Fibroblast of lung (primary cell): ENCODE measurements at places on chromosomes 1 and 21. TPM values are rescaled to one million over a fixed set of nuclear protein-coding genes. Genes with fewer than 3 reads are reported as not detected.

The LRRC38 gene
- total RNA-seq = not detected in 2 replicates

The KIAA0040 gene
- total RNA-seq = under 0.01 and 0.17 TPM in 2 replicates

The PROK1 gene
- total RNA-seq = not detected in 2 replicates

The GUCA2A gene
- not detected in 2 replicates for total RNA-seq

The ADCY10 gene
- total RNA-seq = under 0.01 and 0.17 TPM in 2 replicates

The FMO5 gene
- total RNA-seq = 1.3 and 2.8 TPM in 2 replicates

The FUBP1 gene
- total RNA-seq = 77.3 and 99.4 TPM in 2 replicates

The AGPAT3 gene
- total RNA-seq = 28.8 and 44.9 TPM in 2 replicates

The NID1 gene
- total RNA-seq = 29.1 and 29.3 TPM in 2 replicates

The NTMT2 gene
- not detected in 2 replicates for total RNA-seq

The PROX1 gene
- under 0.01 and 0.17 TPM in 2 replicates for total RNA-seq

The ITGB3BP gene
- total RNA-seq = 12.6 and 21.3 TPM in 2 replicates

The SPRR2G gene
- not detected in 2 replicates for total RNA-seq

The CLEC20A gene
- total RNA-seq = not detected in 2 replicates

The ELF3 gene
- total RNA-seq = 0.17 TPM in 1 of 2 replicates, not detected in the other

The SH2D1B gene
- not detected in 2 replicates for total RNA-seq

The RNF186 gene
- total RNA-seq = not detected in 2 replicates

The SLC1A7 gene
- 0.26 and 0.33 TPM in 2 replicates for total RNA-seq

The TMEM269 gene
- total RNA-seq = 0.17 TPM in 1 of 2 replicates, not detected in the other

DNA sequence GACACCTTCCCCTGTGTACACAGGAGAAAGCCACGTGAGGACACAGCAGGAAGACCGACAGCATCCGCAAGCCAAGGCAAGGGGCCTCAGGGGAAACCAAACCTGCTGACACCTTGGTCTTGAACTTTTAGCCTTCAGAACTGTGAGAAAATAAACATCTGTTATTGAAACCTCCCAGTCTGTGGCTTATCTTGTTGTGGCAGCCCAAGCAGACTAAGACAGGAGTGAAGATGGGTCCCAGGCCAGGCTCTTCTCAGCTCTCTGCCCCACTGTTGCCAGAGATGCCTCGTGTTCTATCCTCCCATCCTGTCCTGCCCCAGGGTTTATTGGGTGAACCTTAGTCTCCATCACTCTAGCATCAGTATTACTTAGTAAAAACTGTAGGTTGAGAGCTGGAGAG lies 236.3 kb downstream of the MATN1 start:
- H3K36me3 ChIP-seq = no peaks in the 10 kb centered on the region
- no peak for DNase-seq
- H3K27ac ChIP-seq = no peak overlapping the region
- no peak overlapping the region for H3K4me3 ChIP-seq

DNA sequence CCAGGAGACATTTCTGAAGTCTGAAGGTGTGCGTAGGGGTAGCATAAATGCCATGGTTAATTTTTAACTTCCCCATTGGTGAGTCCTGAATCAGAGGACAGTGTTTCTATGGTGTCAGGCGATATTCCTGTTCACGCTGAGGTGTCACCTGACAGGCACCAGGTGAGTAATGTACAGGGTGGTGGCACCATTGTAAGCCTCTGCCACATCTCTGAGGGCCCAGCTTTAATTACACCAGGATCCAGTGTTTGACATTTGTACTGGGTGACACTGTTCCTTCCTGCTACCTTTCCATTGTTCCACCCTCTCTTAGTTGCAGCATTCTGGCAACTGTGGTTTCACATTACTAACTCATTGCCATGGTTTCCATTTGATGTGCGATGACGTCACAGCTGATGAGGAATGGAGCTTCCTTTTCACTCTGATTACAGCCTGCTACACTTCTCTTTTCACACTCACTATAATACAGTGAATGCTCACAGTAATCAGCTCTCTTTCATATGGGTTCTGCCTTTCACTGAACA lies 40.6 kb upstream of the MARK1 start:
- H3K4me3 ChIP-seq = no peak overlapping the region
- no peak overlapping the region for H3K27ac ChIP-seq
- H3K4me1 ChIP-seq = no peaks in the 10 kb centered on the region
- peak; percentile 62 for DNase-seq
- no peaks in the 10 kb centered on the region for H3K27me3 ChIP-seq

DNA sequence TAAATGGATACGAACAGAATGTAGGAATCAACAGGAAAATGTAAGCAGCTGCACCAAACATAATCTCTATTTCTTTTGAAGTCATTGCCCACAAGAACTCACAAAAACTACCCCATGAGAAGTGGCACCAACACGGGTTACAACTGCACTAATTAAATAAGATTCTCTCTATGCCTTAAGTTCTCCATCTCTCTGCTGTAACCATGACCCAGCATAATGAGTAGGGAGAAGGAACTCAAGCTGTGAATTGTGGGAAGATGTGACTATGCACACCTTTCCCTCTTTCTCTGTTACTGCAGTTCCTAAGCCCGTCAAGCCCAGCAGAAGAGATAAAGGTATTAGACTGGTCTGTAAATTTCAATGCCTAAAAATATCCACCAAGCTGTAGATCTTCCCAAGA lies 614.0 kb downstream of the USP25 start:
- no peaks in the 10 kb centered on the region for H3K36me3 ChIP-seq
- H3K27ac ChIP-seq = no peak overlapping the region
- DNase-seq = no peak
- H3K27me3 ChIP-seq = no peaks in the 10 kb centered on the region
- H3K4me1 ChIP-seq = no peaks in the 10 kb centered on the region

GRCh38 chr1:145995964-145996432 lies 381 bp downstream of the TXNIP start:
- no peaks in the 10 kb centered on the region for H3K27me3 ChIP-seq
- peak overlapping the region; percentile 71 for H3K4me3 ChIP-seq
- no peak for DNase-seq
- peak overlapping the region; percentile 47 for H3K27ac ChIP-seq

- H3K4me1 ChIP-seq = peaks cover 8% of the 10 kb centered on the region
- DNase-seq = no peak
- no peaks in the 10 kb centered on the region for H3K36me3 ChIP-seq
- H3K27ac ChIP-seq = no peak overlapping the region
These were observed 61.6 kb upstream of the SLC45A1 start for GRCh38 chr1:8256321-8256720.

DNA sequence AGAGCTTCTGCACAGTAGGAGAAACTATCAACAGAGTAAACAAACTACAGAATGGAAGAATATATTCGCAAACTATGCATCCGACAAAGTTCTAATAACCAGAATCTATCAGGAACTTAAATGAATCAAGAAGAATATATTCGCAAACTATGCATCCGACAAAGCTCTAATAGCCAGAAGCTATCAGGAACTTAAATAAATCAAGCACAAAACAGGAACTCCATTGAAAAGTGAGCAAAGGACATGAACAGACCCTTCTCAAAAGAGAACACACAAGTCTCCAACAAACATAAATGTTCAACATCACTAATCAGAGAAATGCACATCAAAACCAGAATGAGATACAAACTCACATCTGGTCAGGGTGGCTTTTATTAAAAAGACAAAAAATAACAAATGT lies 126.9 kb downstream of the VAV3 start:
- H3K27me3 ChIP-seq = no peaks in the 10 kb centered on the region
- no peak for DNase-seq
- no peak overlapping the region for H3K27ac ChIP-seq
- no peak overlapping the region for H3K4me3 ChIP-seq

DNA sequence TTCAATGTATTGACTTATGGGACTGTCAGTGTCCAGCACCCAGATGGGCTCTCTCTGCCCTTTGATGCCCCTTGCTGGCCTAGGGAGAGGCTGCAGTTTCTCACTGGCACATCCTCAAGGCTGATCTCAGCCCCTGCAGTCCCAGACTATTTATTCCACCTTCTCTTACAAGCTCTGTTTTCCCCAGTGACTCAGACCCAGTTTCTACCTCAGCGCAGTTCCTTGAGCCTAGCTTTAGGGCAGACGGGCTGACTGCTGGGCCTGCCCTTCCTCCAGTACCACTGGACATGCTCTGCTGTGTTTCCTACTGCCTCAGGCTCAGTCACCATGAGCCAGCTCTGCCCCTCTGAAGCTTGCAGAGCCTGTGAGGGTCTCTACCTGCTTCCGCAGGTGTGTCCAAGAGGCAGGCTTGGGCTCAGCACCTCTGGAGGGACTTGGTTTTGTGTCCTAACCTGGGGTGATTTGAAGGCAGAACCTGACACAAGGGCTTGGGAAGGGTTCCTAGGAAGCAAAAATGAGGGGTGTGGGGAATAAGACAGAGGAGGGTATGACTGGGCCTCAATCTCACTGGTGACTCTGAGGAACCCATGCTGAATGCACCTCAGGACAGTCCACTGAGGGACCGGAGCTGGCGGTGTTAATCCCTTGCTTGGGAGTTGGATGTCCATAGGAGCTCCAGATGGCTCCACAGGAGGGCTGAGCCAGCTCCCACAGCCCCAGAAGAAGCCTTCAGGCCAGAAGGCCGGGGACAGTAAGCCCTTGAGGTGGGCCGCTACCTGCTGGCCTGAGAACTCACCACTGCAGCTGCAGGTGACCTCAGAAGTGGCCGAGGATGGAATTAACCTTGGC lies 689.9 kb downstream of the MATN1 start:
- no peaks in the 10 kb centered on the region for H3K4me1 ChIP-seq
- H3K36me3 ChIP-seq = no peaks in the 10 kb centered on the region
- DNase-seq = no peak
- H3K4me3 ChIP-seq = no peak overlapping the region
- no peaks in the 10 kb centered on the region for H3K27me3 ChIP-seq

DNA sequence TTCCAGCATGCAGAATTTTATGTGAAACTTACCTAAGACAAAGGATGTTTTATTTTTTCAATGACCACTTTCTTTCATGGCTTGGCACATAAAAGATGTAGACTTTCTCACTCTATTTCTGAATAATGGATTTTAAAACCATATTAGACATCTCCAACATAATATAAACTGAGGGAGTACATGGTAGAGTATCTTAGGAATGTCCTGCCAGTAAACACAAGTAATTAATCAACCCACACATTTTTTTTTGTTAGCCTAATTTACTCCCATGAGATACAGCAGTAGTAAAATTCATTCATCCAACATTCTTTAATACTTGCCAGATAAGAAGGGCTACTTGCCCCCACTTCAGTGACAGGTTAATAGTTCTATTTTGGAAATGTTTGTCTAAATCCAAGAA lies 235.4 kb upstream of the ADAMTS5 start:
- H3K4me3 ChIP-seq = no peak overlapping the region
- no peak for DNase-seq
- H3K4me1 ChIP-seq = no peaks in the 10 kb centered on the region

DNA sequence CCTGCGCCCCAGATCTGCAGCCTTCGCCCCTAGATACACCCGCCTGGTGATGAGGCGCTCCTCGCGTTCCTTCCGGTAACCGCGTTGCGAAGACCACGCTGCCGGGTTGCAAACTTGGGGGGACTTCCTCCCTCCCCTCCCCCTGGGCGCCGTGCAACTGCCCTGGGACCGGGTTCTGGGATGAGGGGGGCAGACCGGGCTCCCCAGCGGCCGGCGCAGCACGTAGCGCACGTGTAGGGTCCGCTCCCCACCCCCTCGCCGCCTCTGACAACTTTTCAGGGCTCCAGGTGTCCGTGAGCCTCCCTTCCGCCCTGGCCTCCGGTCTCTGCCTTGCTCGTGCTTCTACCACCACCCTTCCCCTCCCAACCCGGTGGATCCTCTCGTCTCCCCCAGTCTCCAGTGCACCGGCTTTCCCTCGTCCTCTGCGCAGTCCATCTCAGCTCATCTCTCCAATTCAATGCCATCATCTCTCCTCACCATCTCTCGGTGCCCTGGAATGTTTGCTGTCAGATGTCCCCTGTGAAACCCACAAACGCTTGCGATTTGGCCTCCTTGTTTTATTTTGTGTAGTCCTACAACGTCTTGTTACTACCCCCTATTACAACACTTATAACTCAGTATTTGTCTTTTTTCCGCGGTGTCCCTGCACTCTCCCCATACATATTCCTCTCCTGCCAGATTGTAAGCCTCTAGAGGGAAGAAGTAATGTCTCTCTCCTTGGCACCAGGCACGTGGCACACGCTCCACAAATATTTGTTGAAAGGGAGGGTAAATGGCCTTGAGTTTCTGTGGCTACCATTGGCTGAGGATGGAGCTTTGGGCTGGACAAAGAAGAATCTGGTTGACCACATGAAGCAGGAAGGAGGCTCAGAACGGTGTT lies 782 bp downstream of the PCAT6 start:
- peaks cover 2% of the 10 kb centered on the region for H3K27me3 ChIP-seq
- H3K4me1 ChIP-seq = peaks cover 2% of the 10 kb centered on the region
- no peaks in the 10 kb centered on the region for H3K36me3 ChIP-seq
- no peak for DNase-seq

DNA sequence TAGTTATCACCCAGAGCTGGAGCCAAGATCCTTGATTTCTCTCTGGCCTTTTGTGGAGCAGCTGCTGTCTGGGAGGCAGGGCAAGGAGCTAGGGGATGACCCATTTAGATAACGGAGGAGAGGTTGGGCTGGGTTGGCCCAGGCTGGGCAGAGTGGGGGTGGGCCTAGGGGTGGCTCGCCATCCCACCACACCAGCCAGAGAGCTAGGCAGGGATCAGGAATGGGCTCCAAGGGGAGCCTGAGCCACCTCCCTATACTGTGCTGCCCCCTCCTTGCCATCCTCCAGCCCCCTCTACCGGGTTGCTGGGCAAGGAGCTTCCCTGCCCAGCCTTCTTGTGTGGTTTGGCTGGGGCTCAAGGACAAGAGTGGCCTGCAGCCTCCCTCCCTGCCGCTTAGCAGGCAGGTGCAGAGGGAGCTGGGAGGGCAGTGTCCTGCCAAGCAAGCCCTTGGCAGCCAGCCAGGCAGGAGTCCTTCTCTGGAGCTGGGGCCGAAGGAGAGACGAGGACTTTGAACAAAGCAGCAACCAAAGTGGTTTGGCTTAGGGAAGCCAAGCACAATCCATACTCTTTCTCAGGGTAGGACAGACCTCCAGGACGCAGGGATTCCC lies 4.1 kb downstream of the NUAK2 start:
- peaks cover 1% of the 10 kb centered on the region for H3K36me3 ChIP-seq
- H3K27me3 ChIP-seq = no peaks in the 10 kb centered on the region
- H3K4me3 ChIP-seq = no peak overlapping the region
- no peak overlapping the region for H3K27ac ChIP-seq

GRCh38 chr1:38330799-38331198 lies 284.2 kb upstream of the POU3F1 start:
- no peaks in the 10 kb centered on the region for H3K27me3 ChIP-seq
- no peaks in the 10 kb centered on the region for H3K36me3 ChIP-seq
- no peak overlapping the region for H3K4me3 ChIP-seq
- H3K27ac ChIP-seq = no peak overlapping the region
- no peaks in the 10 kb centered on the region for H3K4me1 ChIP-seq
- DNase-seq = no peak

DNA sequence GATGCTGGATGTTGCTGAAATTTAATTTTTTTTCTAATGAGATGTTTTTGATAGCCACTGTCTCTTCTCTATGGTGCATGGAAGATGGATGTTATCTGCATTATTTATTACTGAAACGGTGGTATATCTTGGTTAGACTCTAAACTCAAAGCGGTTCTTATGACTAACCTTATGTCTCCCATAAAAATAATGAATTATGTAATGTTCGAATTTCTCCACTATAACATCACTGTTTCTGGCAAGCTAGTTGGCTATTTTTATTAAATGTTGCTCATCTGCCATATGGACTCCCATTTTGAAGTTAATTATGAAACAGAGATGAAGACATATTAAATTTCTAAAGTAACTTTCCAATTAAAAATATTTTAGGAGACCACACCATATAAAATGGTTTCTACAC lies 808.6 kb upstream of the ADGRL4 start:
- peaks cover 4% of the 10 kb centered on the region for H3K4me1 ChIP-seq
- no peaks in the 10 kb centered on the region for H3K36me3 ChIP-seq
- H3K4me3 ChIP-seq = no peak overlapping the region
- no peak overlapping the region for H3K27ac ChIP-seq
- no peaks in the 10 kb centered on the region for H3K27me3 ChIP-seq

- no peak overlapping the region for H3K4me3 ChIP-seq
- H3K27me3 ChIP-seq = no peaks in the 10 kb centered on the region
- no peak for DNase-seq
- H3K36me3 ChIP-seq = no peaks in the 10 kb centered on the region
- no peaks in the 10 kb centered on the region for H3K4me1 ChIP-seq
- H3K27ac ChIP-seq = no peak overlapping the region
These were observed 374.4 kb upstream of the ST6GALNAC5 start for GRCh38 chr1:76492752-76493430.
